ENCODE measurements at places on chromosomes 3 and 15.

GRCh38 chr3:13818919-13819318, 61.0 kb downstream of the WNT7A start:
- DNase-seq = no peak

DNA sequence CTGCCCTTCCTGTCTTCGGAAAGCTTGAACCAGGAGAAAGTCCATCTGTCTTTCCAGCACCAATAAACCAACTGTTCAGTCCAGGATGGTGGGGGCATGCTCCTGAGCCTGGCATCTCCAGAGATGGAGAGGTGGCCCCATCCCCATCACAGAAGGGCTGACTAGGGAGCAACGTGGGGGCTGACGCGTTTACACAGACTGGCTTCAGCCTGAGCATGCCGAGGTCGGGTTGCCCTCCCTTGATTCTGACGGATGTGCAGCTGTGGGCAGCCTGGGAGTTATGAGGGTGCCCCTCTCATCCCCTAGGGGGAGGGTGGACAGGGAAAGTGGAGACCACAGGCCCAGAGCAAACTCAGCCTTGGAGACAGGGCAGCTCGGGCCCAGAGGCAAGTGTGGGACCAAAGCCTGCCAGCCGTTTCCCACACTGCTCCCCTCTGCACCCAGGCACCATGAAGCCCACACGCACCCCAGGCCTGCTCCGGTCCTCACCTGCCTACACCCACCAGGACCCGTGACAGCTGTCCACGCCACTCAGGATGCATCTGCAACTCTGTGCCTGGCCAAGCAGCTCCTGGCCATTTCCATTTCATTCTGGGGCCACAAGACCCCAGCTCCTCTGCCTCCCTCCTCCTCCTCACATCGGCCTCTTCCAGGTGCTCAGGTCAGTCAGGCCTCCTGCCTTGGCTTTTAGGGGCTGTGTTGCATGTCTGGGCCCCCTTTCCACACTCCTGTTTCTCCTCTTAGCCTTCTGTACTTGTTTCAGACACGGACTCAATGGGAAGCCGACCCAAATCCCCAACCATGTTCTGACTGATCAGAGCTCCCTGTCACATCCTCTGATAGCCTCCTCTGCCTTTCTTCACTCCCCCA, 48.2 kb upstream of the SLC41A3 start:
- no peak for DNase-seq

DNA sequence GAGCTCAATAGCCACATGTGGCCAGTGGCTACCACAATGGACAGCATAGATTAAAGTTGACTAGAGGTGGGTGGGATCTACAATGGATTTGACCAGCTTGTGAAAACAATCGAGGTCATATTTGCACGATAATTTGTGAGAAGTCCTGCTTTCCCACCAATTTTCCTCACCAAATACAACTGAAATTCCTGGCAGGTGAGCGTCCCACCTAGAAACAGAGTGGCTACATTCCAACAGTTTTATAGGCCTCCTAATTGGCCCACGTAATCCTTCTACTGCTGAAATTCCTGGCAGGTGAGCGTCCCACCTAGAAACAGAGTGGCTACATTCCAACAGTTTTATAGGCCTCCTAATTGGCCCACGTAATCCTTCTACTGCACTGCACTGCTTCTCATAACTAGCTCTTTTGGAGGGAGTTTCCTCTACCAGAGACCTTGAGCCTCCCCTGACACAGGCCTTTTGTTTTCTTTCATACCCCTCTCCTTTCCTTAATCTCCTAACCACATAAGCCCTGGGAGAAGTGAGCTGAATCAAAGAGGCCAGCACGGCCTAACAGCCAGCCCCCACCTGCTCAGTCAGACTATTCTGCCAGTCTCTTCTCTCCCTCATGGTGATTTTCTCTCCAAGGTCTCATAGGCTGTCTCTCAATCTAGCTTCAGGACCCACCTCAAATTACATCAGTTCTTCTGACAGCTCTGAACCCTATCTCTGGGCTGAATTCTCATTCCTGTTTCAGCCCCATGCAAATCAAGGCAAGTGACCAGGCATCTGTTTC, 80.2 kb downstream of the BFSP2 start:
- no peak for DNase-seq

- no peak for DNase-seq
Observed at GRCh38 chr3:22039161-22039560, 288.2 kb upstream of the ZNF385D start.

- DNase-seq = no peak
Observed at GRCh38 chr3:72380193-72380592, 468.1 kb downstream of the SHQ1 start.
